ENCODE measurements at places on chromosomes 1 and 21. TPM values are rescaled to one million over a fixed set of nuclear protein-coding genes. Genes with fewer than 3 reads are reported as not detected.

- no peak overlapping the region for H3K27ac ChIP-seq
- H3K4me3 ChIP-seq: no peak overlapping the region
- DNase-seq: no peak
- no peaks in the 10 kb centered on the region for H3K4me1 ChIP-seq
- H3K36me3 ChIP-seq: no peaks in the 10 kb centered on the region
Measured at GRCh38 chr1:64574301-64574700, 104.4 kb downstream of the CACHD1 start.

DNA sequence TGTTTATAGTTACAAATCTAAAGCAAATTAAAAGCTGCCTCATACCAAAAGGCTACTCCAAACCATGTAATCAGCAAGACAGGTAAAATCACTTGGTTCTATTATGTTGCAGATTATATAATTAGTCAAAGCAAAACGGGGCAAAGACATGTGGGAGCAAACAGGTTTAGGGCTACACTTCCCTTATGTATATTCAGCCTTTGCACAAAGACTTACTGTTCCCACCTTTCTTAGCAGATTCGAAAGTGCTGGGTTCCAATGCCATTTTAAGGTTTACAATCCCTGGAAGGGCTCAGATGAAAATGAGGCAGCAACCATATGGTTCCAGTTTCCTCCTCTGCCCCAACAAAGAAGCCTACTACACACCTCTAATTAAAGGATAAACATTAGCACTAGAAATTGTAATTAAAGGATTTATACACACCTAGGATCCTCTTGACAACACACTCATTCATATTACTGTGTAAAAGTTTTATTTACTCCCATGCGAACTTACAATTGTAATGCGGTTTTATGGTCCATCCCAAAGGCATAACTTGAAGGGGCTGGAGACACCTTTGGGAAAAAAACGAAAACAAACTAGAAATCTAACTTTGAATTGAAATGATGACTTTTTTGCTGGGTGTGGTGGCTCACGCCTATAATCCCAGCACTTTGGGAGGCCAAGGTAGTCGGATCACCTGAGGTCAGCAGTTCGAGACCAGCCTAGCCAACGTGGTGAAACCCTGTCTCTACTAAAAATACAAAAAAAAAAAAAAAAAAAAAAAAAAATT is 117.3 kb upstream of the PKN2 start:
- no peak for DNase-seq
- no peak overlapping the region for H3K27ac ChIP-seq
- H3K4me3 ChIP-seq: no peak overlapping the region

GRCh38 chr1:67896826-67897225 is 63.6 kb upstream of the GNG12 start:
- no peaks in the 10 kb centered on the region for H3K4me1 ChIP-seq
- no peak overlapping the region for H3K27ac ChIP-seq
- DNase-seq: no peak
- no peak overlapping the region for H3K4me3 ChIP-seq

DNA sequence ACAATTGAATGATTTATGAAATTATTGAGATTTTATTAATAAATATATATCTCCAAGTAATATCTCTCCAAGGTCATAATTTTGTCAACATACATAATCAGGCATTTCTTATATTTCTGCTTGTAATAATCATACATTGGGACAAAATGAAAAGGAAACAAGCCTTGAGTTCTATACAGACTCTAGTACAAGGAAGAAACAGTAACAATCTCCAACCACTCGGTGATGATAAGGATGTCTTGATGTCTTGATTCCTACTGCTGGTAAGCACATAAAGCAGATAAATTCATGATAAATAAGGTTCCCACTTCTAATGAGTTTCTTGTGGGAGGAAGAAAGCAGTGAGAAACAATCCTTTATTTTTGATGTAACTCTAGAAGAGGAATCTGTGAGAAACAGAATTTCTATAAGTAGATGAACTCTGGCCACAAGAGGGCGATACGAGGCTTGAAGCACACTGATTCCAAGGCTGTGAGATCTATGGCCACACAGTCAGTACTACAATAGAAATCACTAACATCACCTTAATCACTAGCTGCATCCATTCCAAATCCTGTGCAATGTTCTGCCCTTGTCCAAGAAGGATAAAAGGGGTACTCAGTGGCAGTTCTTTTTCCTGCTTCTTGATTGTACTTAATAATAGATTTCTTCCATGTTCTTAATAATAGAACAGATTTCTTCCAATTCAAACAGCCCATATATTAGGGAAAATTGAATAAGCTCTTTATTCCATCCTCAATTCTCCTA is 41.4 kb upstream of the LRRC8B start:
- no peak overlapping the region for H3K4me3 ChIP-seq
- peak; percentile 77 for DNase-seq
- H3K4me1 ChIP-seq: no peaks in the 10 kb centered on the region
- no peaks in the 10 kb centered on the region for H3K36me3 ChIP-seq
- H3K27ac ChIP-seq: no peak overlapping the region
- no peaks in the 10 kb centered on the region for H3K27me3 ChIP-seq

- no peaks in the 10 kb centered on the region for H3K36me3 ChIP-seq
- H3K27ac ChIP-seq: no peak overlapping the region
- no peak for DNase-seq
- peaks cover 6% of the 10 kb centered on the region for H3K4me1 ChIP-seq
Measured at GRCh38 chr1:199287206-199287605, 648.4 kb downstream of the PTPRC start.

DNA sequence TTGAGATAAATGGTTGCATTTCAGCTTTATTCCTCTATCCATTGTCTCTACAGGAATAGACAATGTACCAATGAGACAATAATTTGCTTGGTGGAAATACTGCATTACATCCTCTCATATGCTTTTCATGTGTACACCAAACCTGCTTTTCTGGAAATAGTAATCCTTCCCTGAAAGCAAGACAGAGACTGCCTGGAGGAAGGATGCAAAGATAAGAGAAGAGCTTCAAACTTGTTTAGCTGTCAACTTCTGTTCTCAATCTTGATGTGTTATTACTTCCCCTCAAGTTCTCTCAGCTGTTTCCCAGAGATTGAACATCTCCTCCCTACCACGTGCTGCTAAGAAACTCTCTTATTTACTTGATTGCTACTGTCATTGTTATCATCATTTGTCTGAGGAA is 1125.4 kb upstream of the TMPRSS15 start:
- no peak overlapping the region for H3K4me3 ChIP-seq
- no peaks in the 10 kb centered on the region for H3K27me3 ChIP-seq
- no peak for DNase-seq
- no peak overlapping the region for H3K27ac ChIP-seq
- no peaks in the 10 kb centered on the region for H3K36me3 ChIP-seq

DNA sequence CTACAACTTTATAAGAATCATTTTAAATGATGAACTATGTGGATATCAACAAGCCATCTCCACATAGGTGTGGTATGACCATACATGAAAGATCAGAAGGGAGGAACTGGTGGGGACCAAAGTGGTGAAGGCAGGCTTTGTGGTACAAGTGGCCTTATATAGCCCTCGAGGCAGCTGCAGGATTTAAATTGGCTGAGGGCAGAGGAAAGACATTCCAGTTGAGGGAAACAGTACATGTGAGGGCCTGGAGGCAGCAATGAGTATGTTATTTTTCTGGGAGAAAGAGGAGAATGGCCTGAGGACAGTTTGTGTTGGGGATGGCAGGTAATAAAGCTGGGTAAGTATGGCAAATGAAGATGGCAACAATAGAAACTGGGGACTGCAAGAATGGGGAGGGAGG is 17.1 kb downstream of the OSCP1 start:
- H3K4me3 ChIP-seq: no peak overlapping the region
- no peak for DNase-seq
- no peaks in the 10 kb centered on the region for H3K4me1 ChIP-seq
- H3K27ac ChIP-seq: no peak overlapping the region

GRCh38 chr1:94433866-94434265 is 15.7 kb downstream of the ABCD3 start:
- no peak overlapping the region for H3K4me3 ChIP-seq
- H3K27ac ChIP-seq: no peak overlapping the region
- no peaks in the 10 kb centered on the region for H3K36me3 ChIP-seq
- peaks cover 5% of the 10 kb centered on the region for H3K4me1 ChIP-seq

DNA sequence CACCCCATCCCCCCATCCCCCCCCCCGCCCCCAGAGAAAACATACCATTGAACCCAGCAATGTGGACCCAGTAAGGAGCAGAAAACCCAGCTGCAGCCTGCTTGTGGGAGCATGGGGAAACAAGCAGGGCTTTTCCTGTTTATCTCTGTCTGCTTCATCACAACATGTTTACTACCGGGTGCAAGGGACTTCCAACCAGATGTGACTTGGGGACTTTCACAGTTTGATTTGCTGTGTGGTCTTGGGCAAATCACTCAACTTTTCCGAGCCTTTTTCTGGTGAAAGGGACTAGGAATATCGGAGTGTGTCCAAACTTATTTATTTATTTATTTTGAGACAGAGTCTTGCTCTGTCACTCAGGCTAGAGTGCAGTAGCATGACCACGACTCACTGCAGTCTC is 3.2 kb downstream of the TMCC2 start:
- no peak overlapping the region for H3K27ac ChIP-seq
- H3K36me3 ChIP-seq: no peaks in the 10 kb centered on the region
- no peak overlapping the region for H3K4me3 ChIP-seq
- no peaks in the 10 kb centered on the region for H3K27me3 ChIP-seq
- H3K4me1 ChIP-seq: no peaks in the 10 kb centered on the region

The PRDX1 gene
- total RNA-seq: 371 TPM

The OR2L8 gene
- total RNA-seq: not detected

The SLC45A3 gene
- total RNA-seq: 2.7 TPM

The SLC45A1 gene
- 3.0 TPM for total RNA-seq

The RWDD3 gene
- 8.0 TPM for total RNA-seq

The PATJ gene
- 37.9 TPM for total RNA-seq

The PHF13 gene
- 5.0 TPM for total RNA-seq

The FAM3B gene
- total RNA-seq: not detected

The FCRL2 gene
- not detected for total RNA-seq

Measured in right atrium auricular region (tissue), 2 donors.